Activated CD4-positive, alpha-beta T cell treated with anti-CD3 and anti-CD28 coated beads, Interleukin-2, amount 10 ng/mL, durations not matched to agents 7 days and 5 days (primary cell): ENCODE measurements at places on chromosomes 5 and 9. TPM values are rescaled to one million over a fixed set of nuclear protein-coding genes. Genes with fewer than 3 reads are reported as not detected.

ADAMTS16 gene
- total RNA-seq, result not detected

CARD9 gene
- 0.69 TPM for total RNA-seq

FAT2 gene
- not detected for total RNA-seq

GMCL2 gene
- total RNA-seq, result not detected

RACK1 gene
- total RNA-seq, result 2,207 TPM

TRIO gene
- total RNA-seq, result 3.7 TPM

CD72 gene
- total RNA-seq, result 5.4 TPM

PAIP1 gene
- 37.1 TPM for total RNA-seq

AQP7 gene
- total RNA-seq, result 0.23 TPM

COL23A1 gene
- total RNA-seq, result 0.27 TPM

MEIKIN gene
- total RNA-seq, result not detected

ADGRD2 gene
- not detected for total RNA-seq

DNA sequence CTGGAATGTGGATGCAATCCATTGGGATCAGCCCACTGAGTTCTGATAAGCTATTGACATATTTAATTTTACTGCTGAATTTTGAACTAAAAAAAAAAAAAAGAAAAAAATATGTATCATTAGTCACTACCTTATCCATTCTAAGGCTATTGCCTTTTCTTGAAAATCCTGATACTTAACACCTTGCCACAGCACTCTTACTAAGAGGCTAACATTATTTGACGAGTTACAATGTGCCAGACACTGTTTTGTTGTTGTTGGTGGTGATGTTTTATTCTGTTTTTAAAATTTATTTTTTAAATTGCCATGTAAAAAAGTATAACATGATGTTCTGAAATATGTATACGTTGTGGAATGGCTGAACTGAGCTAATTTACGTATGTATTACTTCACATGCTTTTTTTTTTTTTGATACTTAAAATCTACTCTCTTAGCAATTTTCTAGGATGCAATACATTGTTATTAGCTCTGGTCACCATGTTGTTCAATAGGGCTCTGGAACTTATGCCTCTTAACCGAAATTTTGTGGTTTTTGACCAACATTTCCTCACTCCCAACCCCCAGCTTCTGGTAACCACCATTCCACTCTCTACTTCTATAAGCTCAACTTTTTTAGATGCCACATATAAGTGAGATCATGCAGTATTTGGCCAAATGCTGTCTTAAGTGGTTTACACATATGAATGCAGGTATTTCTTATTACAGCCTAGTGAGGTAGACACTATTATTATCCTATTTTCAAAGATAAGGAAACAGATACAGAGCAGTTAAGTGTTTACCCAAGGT lies 134.8 kb upstream of the PCA3 start:
- no peak for DNase-seq

- no peak for DNase-seq
These were observed 1.3 kb downstream of the DMRT1 start for GRCh38 chr9:842635-843426.

- no peak for DNase-seq
These were observed 1.1 kb downstream of the NDOR1 start for GRCh38 chr9:137206602-137207001.

DNA sequence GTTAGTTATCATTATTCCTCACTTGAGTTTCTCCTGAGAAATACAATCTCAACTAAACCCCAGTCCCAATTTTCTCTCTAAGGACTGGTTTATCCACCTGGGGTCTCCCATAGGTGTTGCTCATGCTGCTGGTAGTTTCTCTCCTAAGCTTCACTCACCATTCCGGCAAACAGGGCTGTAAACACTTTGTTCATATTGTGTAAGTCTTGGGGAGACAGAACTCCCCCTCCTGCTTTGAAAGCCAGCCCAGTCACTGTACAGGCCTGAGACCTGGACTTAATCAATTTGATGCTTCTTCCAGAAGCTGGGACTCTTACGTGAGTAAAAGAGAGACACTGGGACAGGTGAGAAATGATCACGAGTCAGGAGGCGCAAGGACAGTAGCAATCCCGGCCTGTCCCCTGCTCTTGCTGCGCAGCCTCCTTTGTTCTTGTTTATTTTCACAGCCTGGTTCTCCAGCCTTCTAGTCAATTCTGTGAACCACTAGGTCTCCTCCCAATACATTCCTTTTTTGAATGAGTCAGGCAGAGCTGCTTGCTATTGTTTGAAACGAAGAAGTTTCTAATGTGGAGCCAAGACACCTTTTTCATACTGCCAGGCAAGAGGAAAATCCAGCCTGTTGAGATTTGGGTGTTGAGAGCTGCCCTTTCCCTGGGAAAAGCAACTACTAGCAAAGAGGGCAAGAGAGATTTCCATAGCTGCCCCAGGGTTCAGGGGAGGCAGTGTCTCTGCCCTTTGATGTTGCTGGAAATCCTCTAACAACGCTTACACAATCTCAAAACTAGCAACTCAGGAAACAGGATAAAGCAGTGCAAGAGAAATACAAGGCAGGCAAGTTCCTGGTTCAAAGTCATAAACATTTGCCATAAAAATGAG lies 9.2 kb upstream of the SHROOM1 start:
- DNase-seq, result no peak

GRCh38 chr9:78698371-78698770 lies 401.4 kb downstream of the PSAT1 start:
- no peak for DNase-seq

GRCh38 chr9:34047864-34048726 lies 592 bp downstream of the UBAP2 start:
- peak; percentile 60 for DNase-seq

GRCh38 chr9:133710661-133711427 lies 27.3 kb downstream of the SARDH start:
- DNase-seq, result no peak

DNA sequence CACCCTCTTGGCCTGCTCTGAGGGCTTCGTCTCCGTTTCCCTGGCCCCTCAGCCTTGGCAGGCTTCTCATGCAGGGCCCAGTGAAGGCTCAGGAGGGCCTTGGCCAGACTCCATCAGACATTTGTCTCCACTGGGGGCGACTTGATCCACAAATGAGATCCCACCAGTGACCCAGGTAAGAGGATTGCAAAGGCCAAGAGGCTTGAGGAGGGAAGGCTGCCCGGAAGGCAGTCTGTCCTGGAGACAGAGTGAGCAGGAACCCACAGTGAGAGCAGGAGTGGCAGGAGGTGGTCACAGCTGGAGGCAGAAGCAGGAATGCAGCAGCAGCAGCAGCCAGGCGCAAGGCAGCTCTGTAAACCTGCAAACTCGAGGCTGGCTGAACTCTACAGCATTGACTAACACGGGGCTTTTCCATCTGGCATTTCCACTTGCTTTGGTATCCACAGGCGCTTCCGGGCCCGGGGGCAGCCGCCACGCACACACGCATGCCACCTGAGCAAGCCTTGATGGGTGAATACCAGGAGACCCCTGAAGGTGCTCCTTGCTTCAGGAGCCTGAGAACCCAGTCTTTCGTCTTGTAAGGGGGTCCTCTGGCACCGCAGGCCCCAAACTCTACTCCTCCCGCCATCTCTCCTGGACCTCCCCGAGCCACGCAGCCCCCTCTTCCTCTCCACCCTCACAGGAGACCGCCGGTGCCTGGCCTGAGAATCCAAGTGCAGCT lies 14.7 kb downstream of the MGAT1 start:
- DNase-seq, result no peak

DNA sequence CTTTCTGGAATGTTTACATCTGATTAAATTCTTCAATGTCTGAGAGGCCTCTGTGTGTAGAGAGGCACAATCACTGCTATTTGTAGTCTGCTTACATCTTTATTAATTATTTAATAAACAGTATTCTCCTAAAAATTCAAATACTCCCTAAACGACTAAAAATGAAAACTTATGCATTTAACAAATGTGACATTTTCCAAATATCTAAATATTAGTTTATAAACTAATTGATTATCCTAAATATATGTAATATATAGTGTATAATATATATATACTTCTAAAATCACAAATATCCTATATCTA lies 57.7 kb upstream of the ZBED3 start:
- DNase-seq, result no peak

- no peak for DNase-seq
These were observed 1087.7 kb downstream of the CDH12 start for GRCh38 chr5:21765406-21765805.

GRCh38 chr5:115623658-115624057 lies 2.2 kb downstream of the TMED7 start:
- no peak for DNase-seq
